ENCODE measurements at places on chromosomes 2 and 18.

DNA sequence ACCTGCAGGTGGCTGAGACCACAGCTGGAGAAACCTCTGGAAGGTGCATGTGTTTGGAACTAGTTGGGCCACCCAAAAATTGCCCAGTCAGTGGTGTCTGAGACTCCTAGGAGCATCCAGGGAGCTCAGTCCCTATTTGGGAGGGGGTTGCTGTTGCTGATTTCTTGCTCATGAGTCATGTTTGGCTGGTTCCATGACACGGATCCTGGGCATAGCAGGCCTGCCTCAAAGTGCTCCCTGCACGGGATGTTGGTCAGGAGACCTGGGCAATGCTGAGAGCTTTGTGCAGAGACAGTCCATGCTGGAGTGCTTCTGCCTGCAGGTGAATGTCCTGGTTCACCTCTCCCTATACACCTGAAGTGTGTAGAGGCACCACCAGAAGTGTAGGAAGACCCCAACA, 194.2 kb downstream of the GLI2 start:
- DNase-seq = no peak

DNA sequence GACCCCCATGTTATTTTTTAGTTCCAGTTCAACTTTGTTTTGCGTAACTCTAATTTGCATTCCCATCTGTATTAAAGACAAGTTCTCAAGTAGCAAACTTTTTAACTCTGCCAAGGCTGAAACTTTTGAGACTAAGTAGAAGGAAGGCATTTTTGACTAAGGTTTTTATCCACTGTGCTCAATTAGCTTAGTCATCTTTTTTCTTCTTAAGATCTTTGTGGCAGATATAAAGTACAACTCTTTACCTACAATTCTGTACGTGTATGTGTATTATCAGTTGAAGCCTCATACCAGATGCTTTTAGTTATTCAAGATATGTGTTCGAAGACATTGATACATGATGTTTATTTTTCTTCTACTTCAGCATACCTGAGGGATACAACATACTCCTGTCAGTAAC, 41.6 kb downstream of the CREB1 start:
- no peak for DNase-seq

DNA sequence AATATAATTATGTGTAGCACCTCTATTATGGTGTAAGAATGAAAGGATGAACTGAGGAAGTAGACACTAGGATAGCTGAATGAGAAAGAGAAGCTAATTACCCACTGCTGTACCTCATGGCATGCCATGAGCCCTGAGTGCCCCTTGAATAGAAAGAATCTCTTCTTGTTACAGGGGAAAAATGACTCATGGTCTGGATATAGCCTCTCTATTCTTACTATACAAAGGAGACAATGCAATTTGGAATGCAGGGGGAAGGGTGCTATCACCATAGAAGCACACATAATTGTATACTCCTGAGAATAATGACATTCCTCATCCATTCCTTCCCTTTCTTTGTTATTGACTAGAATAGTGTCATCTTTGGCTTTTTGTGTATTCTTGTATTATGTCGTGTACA, 385.2 kb downstream of the CDH7 start:
- no peak for DNase-seq

GRCh38 chr2:186170693-186171092, 315.4 kb upstream of the ZC3H15 start:
- no peak for DNase-seq

- no peak for DNase-seq
Measured at GRCh38 chr2:75432761-75433361, 127.9 kb downstream of the EVA1A start.

DNA sequence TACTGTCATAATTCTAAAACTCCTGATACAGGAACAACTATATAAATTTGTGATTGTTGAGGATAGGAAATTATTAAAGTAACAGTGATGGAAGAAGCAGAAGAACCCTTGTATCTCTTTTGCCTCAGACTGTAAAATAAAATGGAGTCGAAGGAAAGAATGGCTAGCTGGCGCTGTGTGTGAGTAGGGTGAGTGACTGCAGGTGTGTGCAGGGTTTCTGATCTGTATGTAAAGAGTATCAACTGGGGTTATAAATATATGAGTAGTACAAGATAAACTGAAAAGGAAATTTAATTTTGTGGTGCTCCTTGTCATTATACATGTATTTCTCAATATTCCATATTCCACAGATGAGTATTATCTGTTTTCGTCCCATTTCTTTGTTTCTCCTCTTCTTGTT, 15.2 kb downstream of the POLI start:
- DNase-seq = no peak

GRCh38 chr2:127032621-127033020, 74.3 kb downstream of the BIN1 start:
- no peak for DNase-seq
